Nasal cavity respiratory epithelium epithelial cell of viscerocranial mucosa (primary cell): ENCODE measurements at places on chromosomes 12 and 14. TPM values are rescaled to one million over a fixed set of nuclear protein-coding genes. Genes with fewer than 3 reads are reported as not detected.

Gene SLC16A7
- 4.4 and 16.2 TPM in 2 replicates for total RNA-seq

Gene VRTN
- not detected in 2 replicates for total RNA-seq

Gene TTC7B
- total RNA-seq, result 4.4 and 23.2 TPM in 2 replicates

Gene FBXL14
- total RNA-seq, result 9.6 and 14.7 TPM in 2 replicates

Gene ERBB3
- 35.2 and 43.9 TPM in 2 replicates for total RNA-seq

Gene IL22
- total RNA-seq, result not detected in 2 replicates

Gene RD3L
- total RNA-seq, result not detected in 2 replicates

Gene JPH4
- not detected in 2 replicates for total RNA-seq

Gene CLEC4A
- under 0.01 TPM in 1 of 2 replicates, not detected in the other for total RNA-seq

Gene DDX47
- 56.0 and 59.2 TPM in 2 replicates for total RNA-seq

Gene FGF6
- not detected in 2 replicates for total RNA-seq

Gene NGB
- 0.07 TPM in 1 of 2 replicates, not detected in the other for total RNA-seq

Gene SLC6A15
- total RNA-seq, result 40.5 and 86.1 TPM in 2 replicates

Gene PRKAB1
- 14.4 and 16.9 TPM in 2 replicates for total RNA-seq

Gene LRP6
- total RNA-seq, result 30.1 and 36.3 TPM in 2 replicates

Gene ALDH1L2
- 34.2 and 46.3 TPM in 2 replicates for total RNA-seq

Gene TMEM30B
- total RNA-seq, result 14.7 and 28.3 TPM in 2 replicates

Gene CFAP54
- under 0.01 and 0.78 TPM in 2 replicates for total RNA-seq

Gene RND1
- 0.78 and 4.1 TPM in 2 replicates for total RNA-seq

Gene ESPL1
- total RNA-seq, result 0.34 and 1.1 TPM in 2 replicates

Gene EXOC3L4
- total RNA-seq, result not detected in 2 replicates

Gene MYF5
- total RNA-seq, result not detected in 2 replicates

Gene ACOT4
- 0.36 and 0.68 TPM in 2 replicates for total RNA-seq

Gene COL2A1
- 0.07 TPM in 1 of 2 replicates, not detected in the other for total RNA-seq

Gene NTF3
- total RNA-seq, result not detected in 2 replicates

Gene MANSC1
- 1.2 and 2.7 TPM in 2 replicates for total RNA-seq

Gene CLEC12A
- total RNA-seq, result not detected in 2 replicates

Gene SPTLC2
- 22.9 and 38.2 TPM in 2 replicates for total RNA-seq

Gene RTL1
- not detected in 2 replicates for total RNA-seq

Gene LRRC10
- total RNA-seq, result not detected in 2 replicates

Gene OTX2
- total RNA-seq, result 0.21 and 0.68 TPM in 2 replicates

Gene MSI1
- not detected in 2 replicates for total RNA-seq

Gene NFE2
- total RNA-seq, result not detected in 2 replicates

Gene PMEL
- 1.3 and 1.4 TPM in 2 replicates for total RNA-seq

Gene RNF212B
- total RNA-seq, result not detected in 2 replicates

Gene TSPAN11
- 0.07 TPM in 1 of 2 replicates, not detected in the other for total RNA-seq
